ENCODE measurements at places on chromosomes 12 and 14.

GRCh38 chr12:66549050-66549389 lies 129.9 kb downstream of the GRIP1 start:
- no peak for DNase-seq

DNA sequence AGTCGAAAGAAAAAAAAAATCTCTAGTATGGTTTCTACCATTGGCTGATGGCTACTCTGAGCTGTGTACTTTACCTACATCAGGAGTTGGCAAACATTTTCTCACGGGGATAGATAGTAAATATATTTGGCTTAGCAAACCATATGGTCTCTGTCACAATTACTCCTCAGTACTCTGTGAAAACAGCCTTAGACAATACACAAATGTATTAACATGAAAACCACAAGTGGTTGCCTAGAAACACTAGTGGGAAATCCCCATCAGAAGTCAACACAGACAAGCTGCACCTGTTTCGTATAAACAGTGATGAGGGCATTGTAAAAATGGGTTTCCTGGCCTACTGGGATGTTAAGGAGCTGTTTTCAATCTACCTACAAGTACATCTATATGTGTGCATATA lies 84.6 kb upstream of the NAV3 start:
- DNase-seq, result no peak

DNA sequence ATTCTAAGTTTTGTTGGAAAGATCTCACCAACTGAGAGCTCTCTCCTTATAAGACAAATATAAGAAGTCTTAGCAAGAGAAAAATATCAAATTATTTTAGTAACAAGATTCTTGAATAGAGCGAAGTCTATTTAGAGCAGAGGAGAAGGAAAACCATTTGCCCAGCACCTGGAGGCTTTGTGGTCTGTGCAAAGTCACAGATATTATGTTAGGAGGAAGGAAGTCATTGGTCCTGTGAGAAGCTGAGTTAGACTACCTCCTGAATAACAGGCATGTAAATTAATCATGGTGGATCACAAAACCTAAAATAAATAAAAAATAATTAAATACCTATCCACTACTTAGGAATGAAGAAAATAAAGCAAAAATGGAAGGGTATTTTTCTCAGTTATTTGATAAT lies 38.4 kb upstream of the ATXN7L3B start:
- DNase-seq, result no peak

GRCh38 chr14:96748362-96748761 lies 48.8 kb upstream of the VRK1 start:
- DNase-seq, result no peak

GRCh38 chr12:110102255-110102654 lies 21.9 kb upstream of the IFT81 start:
- no peak for DNase-seq

DNA sequence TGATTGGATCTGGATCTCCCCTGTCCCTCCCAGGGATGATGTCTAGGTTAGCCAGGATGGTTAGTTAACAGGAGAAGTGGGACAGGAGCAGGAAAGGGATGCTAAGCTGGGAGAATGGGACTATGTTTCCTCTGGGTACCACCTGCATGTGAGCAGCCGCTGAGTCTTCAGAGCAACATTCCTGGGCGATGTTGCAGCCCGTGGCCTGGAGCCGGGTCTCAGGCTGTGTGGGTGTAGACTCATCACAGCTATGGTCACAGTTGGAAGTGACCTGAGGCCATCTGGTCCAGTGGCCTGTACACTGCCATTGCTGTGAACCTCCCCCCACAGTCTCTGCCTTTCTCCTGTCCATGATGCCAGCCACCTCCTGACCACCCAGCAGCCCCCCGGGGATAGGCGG lies 422.6 kb downstream of the DPF3 start:
- DNase-seq, result no peak

- no peak for DNase-seq
Measured at GRCh38 chr12:106084014-106084671, 54.6 kb downstream of the NUAK1 start.

DNA sequence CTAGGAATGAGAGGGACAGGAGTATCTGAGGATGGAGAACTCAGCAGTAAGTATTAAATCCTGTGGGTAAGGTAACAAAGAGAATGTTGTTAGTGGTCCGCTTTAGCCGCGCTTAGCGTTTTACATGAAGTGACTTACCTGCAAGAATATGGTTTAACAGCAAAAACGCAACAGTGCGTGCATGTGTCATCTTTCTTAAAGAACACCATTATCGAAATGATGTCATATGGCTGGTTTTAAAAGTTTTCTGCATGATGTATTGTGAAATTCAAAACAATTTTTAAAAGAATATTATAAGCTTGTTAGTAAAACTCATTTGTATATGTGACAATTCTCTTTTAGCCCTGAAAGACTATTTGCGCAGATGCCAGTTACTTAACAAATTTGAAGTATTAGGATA lies 1.7 kb downstream of the LEMD3 start:
- DNase-seq, result no peak

GRCh38 chr14:99829450-99829849 lies 36.2 kb downstream of the EML1 start:
- DNase-seq, result no peak

GRCh38 chr12:70083677-70084020 lies 159.6 kb upstream of the CNOT2 start:
- no peak for DNase-seq

GRCh38 chr12:93169536-93169935 lies 208.2 kb upstream of the NUDT4 start:
- no peak for DNase-seq

All from stimulated activated CD8-positive, alpha-beta memory T cell treated with anti-CD3 and anti-CD28 coated beads, Interleukin-4, amount 100 ng/mL, for 1 hour (primary cell).